ENCODE measurements at places on chromosomes 12 and 14.

DNA sequence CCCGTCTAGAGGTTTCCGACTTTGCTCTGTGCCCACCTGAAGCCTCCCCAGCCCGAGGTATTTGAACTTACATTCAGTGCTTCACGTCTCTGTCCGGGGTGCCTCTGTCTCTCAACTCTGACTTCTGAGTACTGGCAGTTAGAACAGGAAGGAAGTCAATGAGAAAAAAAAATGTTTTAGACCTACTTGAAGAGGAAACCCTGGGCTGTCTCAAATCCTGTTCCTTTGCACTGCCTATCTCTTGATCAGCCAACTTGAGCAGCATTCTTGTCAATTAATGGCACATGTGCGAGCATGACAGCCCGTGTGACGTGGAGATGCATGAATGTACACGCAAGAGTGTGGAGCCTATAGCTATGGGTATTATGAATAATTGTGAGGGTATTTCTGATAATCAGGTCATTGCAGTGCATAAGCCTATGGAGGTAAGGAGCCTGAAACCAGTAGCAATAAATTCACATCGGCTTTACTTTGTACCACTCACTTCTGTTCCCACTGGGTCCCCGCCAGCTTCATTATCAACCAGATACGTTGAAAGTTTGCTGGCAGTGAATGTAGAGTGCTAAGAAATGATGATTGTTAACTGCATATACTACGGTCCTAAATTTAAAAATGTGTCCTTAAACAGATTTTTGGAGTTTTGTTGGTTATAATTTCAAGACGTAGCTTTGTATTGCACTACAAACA, at the start of gene ARHGDIB:
TSS of gene ARHGDIB (minus strand) at position 136 of the 687 bp plus-strand sequence. CDS start 10,889 bp downstream, outside the sequence.
- DNase-seq = no peak

DNA sequence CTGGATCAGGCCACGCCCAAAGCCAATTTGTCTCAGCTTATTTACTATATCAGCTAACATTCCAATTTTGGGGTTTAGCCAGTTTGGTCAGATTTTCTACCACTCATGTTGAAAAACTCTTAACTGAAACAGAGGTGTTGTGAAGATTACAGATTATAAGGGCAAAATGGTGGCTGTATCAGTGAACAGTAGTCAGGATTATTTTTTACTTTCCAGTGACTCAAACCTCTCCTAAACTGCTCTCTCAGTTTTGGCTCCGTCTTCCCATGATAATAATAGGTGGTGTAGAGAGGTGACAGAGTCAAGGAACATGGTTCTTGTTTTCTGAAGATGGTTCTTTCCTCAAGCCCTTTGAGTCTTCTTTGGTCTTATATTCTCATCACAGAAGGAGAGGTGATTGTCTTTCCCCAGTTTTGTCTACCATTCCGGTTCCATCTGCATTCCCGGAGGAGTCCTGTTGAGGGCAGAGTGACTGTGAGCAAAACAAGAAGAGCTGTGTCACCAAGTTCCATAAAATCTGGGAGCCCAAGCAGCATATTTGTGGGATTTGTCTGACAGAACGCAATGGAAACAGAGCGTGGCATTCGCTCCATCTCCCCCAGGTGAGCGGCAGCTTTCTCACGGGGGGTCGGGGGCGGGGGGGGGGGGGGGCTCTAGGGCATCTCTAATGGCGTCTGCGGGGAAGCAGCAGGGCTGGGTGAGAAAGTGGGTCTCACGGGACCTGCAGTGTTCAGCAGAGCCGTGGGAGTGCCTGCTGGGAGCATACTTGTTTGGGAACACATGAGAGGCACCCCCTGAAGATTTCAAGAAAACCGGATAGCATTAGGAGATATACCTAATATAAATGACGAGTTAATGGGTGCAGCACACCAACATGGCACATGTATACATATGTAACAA, 59.1 kb downstream of the TBC1D30 start:
- no peak for DNase-seq

GRCh38 chr12:115859231-115859630, 418.3 kb downstream of the MED13L start:
- DNase-seq = no peak

DNA sequence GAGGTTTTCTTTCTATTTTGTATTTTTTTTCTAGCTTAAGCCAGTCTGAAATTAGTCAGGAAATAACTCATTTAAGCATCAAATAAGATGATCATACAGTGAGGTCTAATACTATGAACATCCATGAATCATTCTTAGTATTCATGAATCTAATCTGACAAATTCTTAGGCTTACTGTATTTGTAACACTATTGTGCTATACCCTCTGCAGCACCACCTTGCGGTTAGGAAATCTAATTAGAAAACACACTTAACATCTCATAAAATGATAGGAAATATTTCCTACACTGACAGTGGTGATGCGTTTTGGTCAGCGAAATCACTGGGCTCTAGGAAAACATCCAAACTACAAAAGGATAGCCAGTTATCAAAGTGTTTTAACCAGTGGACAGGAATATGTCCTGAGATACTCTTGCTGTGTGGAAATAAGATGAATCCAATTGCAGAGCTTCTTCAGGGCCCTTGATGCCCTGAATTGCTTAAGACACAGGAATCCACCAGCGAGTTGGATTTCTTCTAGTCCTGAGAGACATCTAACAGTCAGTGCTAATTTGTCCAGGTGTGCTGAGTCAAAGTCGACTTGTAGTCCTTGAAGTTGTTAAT, 109.3 kb upstream of the MYF6 start:
- DNase-seq = no peak

- no peak for DNase-seq
Observed at GRCh38 chr12:109655578-109655977, 58.0 kb upstream of the FAM222A start.

GRCh38 chr12:121788176-121788818, 5.2 kb downstream of the RHOF start:
- no peak for DNase-seq

- no peak for DNase-seq
Observed at GRCh38 chr14:35932659-35933159, 106.6 kb downstream of the BRMS1L start.

- DNase-seq = no peak
Observed at GRCh38 chr12:124368421-124369032, 73.6 kb downstream of the RFLNA start.

- no peak for DNase-seq
Observed at GRCh38 chr14:72611506-72611905, 282.4 kb downstream of the DPF3 start.

- no peak for DNase-seq
Observed at GRCh38 chr12:96241846-96242256, 47.7 kb downstream of the ELK3 start.
